Heart left ventricle (tissue), 16 donors: ENCODE measurements at places on chromosomes 16 and 17. TPM values are rescaled to one million over a fixed set of nuclear protein-coding genes. Genes with fewer than 3 reads are reported as not detected.

ARSG gene
- total RNA-seq, result 4.0 TPM

MVD gene
- 20.6 TPM for total RNA-seq

SRCIN1 gene
- 0.67 TPM for total RNA-seq

IKZF3 gene
- total RNA-seq, result 0.22 TPM

KRT36 gene
- not detected for total RNA-seq

SPOP gene
- 60.2 TPM for total RNA-seq

GINS3 gene
- 8.7 TPM for total RNA-seq

CRYBA1 gene
- not detected for total RNA-seq

RCVRN gene
- total RNA-seq, result 0.15 TPM

CDRT4 gene
- not detected for total RNA-seq

THOC6 gene
- total RNA-seq, result 14.0 TPM
